ENCODE measurements at places on chromosomes 5 and 9.

DNA sequence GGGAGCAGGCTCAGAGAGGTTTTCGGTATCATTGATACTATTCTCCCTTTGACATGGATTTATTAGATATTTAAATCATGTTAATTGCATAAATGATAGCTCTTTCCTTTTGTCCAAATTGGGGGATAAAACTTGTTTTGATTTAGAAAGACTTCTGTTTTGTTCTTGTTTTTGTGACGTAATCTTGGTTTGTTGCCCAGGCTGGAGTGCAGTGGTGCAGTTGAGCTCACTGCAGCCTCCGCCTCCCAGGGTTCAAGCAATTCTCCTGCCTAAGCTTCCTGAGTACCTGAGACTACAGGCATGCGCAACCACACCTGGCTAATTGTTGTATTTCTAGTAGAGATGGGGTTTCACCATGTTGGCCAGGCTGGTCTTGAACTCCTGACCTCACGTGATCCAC is 7.1 kb downstream of the MAT2B start:
- no peak for DNase-seq

GRCh38 chr9:114718801-114719221 is 36.8 kb upstream of the TEX48 start:
- no peak for DNase-seq

DNA sequence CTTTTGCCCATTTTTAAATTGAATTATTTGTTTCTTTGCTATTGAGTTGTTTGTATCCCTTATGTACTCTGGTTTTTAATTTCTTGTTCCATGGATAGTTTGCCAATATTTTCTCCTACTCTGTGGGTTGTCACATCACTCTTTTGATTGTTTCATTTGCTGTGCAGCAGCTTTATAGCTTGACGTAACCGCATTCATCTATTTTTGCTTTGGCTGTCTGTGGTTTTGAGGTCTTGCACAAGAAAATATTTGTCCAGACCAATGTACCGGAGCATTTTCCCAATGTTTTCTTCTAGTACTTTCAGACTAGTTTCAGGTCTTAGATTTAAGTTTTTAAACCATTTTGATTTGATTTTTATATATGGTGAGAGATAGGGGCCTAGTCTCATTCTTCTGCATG is 36.2 kb upstream of the ZNF366 start:
- DNase-seq, result no peak

DNA sequence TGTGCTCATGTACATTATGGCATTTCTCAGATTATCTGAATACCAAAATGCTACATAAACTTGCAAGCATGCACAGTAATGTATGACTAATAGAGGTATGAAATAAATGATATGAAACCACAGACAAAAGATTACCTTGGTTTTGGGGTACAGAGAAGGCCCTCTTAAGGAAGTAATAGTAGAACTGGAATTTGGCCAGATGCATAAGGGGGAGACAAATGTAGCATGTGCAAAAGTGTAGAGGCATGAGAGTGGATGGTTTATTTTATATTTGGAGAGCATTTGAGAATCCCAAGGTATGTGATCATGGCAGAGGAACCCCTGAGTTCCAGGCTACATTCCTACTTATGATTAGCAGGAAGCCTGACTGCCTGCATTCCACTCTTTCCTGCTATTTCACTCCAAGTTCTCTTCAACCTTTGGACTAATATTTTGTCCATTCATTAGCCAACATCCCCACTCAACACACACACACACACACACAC is 74.2 kb downstream of the MAMDC2 start:
- no peak for DNase-seq

- no peak for DNase-seq
Observed at GRCh38 chr5:134957920-134958608, 9.6 kb upstream of the CATSPER3 start.

DNA sequence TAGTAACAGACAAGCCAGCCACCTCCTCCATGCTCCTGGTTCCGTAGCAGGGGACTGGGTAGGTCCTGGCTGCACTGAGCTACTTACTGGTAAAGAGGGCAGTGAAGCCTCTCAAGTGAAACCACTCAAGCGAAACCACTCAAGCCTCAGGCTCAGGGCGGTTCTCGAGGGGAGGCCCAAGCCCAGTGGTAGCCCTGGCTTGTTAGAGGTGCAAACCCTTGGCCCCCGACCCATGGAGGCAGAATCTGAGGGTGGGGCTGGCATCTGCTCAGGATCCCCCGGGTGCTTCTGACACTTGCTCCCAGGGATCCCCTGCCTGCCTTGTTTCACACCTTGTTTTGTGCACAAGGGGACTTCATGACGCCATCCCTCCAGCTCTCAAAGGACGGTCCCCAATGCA is 76.5 kb upstream of the OLFM1 start:
- DNase-seq, result no peak

DNA sequence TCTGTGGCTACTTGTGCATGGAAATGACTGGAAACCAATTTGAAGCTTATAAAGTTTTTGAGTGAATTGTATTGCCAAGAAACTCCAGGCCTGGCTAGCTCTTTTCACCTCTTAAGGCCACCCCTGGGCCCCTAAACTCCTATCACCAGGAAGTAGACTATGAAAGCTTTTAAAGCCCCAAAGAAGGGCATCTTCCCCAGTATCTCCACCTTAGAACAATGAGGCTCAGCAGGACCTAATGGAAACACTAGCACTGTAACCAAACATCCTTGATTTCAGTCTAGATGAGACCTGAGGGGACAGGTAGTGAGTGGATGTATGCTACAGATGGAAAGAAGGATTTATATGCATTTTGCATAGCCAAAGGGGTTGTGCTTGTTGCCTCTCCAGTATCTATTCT is 25.0 kb downstream of the LYRM7 start:
- no peak for DNase-seq

GRCh38 chr9:19138084-19138483 is 10.8 kb upstream of the PLIN2 start:
- no peak for DNase-seq

- no peak for DNase-seq
Observed at GRCh38 chr9:35517552-35518224, 27.8 kb downstream of the RUSC2 start.

DNA sequence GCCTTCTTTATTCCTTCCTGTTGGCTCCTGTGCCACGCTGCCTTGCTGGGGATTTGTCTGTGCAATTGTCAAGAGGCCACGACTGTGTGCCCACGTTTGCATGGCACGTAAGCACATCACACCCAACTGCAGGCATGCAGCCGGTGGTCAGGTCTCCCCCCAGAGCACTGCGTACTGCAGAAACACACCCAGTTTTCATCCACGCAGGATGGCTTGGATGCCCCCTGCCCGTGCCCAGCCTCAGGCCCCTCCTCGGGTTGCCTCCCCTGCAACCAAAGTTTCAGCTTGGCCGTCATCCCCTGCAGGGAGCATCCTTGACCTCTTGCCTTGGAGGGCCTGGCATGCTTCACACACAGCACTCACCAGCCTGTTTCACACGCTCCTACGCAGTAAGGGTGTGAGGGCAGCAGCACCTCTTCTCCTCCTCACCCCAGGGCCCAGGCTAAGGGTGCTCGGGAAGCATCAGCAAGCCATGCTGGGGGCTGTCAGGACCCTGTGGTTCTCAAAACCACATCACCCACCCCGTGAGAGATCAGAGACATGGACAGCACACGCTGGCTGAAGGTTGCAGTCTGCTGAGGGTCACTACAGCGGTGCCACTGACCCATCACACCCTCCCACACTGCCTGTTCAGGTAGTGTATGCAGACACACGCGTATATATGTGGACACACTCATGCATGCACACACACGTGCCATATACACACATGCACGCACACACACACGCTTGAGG is 3.1 kb downstream of the MRPL36 start:
- DNase-seq, result no peak

DNA sequence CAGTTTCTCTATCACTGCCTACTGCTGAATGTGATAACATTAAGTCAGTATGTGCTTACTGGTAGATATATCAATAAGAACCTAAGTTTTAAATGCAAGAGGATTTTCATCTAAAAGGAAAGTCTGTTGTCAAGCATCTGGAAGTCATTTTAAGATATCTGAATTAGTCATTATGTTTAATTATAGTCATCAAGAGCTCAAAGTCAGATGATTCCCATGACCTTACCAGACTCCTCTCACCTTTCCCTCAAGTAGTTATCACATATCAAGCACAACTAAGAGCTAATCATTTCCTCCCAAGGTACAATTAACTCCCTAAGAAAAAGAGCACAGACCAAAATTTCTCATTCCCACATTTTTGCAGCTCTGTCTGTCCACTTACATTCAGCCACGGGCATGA is 45.5 kb downstream of the PUM3 start:
- no peak for DNase-seq

GRCh38 chr5:172782169-172783039 is 11.4 kb upstream of the DUSP1 start:
- no peak for DNase-seq
